ENCODE measurements at places on chromosomes 3 and 15. TPM values are rescaled to one million over a fixed set of nuclear protein-coding genes. Genes with fewer than 3 reads are reported as not detected.

GRCh38 chr3:14403619-14404155 lies 1.3 kb downstream of the SLC6A6 start:
- DNase-seq = no peak

- DNase-seq = no peak
Observed at GRCh38 chr15:79562899-79563298, 130.8 kb downstream of the MINAR1 start.

The GUCA1C gene
- total RNA-seq = not detected

The DNAH12 gene
- under 0.01 TPM for total RNA-seq

The ACKR4 gene
- 1.8 TPM for total RNA-seq

All from fibroblast of lung (primary cell).